NCI-H2029 treated with DMSO at 0.1 percent for 48 hours (cell line): ENCODE measurements at places on chromosomes 16 and 17.

GRCh38 chr16:89982318-89982717 is 33.8 kb downstream of the DEF8 start:
- no peak for DNase-seq

DNA sequence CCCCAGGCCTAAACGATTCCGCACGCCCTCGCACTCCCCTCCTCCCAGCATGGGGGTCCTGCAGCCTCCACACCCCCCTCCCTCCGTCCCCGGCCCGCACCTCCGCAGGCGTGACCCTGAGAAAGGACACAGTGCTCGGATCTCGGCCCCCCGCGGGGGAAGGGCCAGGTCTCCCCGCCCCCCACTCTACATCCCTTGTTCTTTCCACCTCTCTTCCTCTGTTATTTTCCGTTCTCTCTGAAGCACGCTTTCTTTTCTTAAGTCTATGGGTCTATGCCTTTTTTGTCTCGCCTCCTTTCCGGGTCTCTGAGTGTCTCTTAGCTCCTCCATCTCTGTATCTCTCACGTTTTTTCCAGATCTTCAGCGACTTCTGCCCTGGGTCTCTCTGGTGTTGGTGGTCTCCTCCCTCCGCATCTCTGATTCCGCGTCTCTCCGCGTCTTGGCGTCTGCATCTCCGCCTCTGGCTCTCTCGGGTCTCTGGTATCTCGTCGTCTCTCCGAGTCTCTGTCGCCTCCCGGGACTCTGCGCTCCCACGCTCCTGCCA is 2.1 kb upstream of the HES7 start:
- no peak for DNase-seq

DNA sequence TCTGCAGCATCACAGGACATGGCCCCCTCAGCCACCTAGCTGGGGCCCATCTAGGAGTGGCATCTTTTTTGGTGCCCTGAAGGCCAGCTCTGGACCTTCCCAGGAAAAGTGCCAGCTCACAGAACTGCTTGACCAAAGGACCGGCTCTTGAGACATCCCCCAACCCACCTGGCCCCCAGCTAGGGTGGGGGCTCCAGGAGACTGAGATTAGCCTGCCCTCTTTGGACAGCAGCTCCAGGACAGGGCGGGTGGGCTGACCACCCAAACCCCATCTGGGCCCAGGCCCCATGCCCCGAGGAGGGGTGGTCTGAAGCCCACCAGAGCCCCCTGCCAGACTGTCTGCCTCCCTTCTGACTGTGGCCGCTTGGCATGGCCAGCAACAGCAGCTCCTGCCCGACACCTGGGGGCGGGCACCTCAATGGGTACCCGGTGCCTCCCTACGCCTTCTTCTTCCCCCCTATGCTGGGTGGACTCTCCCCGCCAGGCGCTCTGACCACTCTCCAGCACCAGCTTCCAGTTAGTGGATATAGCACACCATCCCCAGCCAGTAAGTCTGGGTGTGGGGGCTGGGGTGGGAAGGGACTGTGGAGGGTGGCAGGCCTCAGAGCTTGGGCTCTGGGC is 22.0 kb downstream of the RARA start:
- no peak for DNase-seq

DNA sequence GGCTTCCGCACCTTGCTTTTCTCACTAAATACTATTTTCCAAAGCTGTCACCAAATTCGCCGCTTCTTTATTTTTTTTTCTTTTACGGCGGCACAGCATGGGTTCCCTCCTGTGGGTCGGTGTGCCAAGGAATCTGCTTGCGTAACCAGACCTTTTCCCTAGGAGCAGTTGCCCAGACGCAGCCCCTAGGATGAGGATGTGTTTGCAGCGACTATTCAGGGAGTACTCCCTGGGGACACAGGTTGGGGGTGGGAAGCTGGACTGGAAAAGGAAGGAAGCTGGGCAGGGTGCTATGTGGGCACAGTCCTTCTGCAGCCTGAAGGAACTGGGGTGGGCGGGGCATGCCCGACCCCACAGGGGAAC is 49.0 kb upstream of the ZCCHC14 start:
- no peak for DNase-seq

DNA sequence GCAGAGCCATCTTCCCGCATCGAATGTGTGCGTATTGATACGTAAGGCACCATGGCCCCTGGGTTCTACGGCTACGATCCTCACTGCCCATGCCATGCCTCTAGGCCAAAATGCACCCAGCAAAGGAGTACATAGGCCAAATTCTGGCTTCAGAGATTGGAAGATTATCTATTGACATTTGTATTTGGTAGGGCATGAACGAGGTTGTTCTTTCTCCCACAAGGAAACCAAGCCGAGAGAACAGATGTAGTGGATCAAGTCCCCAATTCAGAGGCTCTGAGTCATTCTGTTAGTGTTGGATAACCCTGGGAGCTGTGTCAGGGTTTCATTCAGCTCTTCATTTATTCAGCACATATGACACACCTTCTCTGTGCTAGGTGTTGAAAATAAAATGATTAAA is 36.5 kb downstream of the HOXB1 start:
- DNase-seq: no peak

DNA sequence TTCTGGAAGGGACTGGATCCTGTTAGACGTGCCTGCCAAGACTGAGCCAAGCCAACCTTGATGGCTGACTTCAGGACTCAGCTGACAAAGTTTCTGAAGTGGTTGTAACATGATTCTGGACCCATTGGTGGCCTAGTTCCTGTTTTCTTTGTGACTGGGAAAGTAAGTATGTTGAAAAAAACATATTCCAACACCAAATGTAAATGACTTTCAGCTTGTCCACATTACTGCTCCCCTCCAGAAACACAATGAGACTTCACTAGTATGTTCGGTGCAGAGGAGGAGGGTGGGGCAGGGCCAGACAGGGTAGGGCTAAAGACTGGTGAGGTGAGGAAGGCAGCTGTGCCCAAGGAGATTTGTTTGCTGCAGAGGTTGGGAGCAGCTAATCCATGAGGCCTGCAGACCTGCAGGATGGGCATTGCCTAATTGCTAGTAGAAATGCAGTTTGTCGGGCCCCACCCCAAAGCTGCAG is 26.4 kb downstream of the NMT1 start:
- no peak for DNase-seq
